ENCODE measurements at places on chromosomes 2 and 18. TPM values are rescaled to one million over a fixed set of nuclear protein-coding genes. Genes with fewer than 3 reads are reported as not detected.

DNA sequence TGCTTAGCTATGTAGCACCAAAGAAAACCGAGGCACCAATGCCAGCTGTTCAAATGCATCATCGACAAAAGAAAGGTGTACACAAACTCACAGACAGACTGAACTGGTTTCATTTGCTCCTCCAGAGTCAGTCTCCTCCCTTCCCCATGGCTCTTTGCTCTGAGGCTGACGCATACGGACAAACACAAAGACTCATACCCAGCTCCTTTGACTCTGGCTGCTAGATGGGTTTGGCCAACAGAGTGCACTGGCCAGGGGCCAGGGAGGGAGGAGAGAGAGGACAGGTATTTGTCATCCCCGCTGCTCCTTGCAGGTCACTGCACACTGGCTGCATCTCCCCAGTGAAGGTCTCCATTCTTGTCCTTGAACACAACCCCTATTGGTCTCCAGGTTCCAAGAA, 40.7 kb downstream of the DNER start:
- no peak for DNase-seq

DNA sequence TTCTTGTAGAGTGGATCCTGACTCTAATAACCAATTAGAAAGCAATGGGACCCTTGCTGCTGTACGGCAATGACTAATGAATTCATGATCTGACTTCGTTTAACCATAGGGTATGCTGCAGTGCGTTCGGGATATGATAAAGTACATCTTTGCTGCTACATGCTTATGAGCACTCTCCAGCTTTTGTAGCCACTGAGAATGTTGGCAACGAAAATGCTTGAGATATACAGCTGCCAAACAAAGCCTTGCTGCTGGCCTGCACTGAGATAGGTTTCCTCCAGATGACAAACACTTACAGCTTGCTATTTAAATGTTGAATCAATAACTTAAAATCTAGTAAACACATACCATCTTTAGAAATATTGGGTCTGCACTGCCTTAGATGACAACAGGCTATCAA, 372.4 kb upstream of the SLC8A1 start:
- DNase-seq = no peak

Gene AMER3
- polyA plus RNA-seq = 5.7 TPM

Gene SCYGR4
- polyA plus RNA-seq = not detected

DNA sequence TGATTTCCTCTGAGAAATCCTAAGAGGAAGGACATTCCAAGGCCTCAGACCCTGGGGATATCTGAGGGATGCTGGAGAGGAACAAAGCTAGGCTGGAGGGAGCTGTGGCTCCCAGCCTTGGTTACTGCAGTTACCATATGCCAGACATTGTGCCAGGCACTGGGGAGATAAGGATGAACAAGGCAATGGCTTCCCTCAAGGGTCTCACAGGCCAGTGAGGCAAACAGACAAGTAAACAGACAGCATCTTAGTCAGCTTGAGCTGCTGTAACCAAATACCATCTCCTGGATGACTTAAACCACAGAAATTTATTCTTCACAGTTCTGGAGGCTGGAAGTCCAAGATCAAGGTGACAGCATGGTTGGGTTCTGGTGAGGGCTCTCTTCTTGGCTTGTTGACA, 91.8 kb downstream of the SKA1 start:
- DNase-seq = no peak

Gene ALPI
- not detected for polyA plus RNA-seq

Measured in brain (organoid and tissue), 16 donors.